ENCODE measurements at places on chromosomes 7 and 10. TPM values are rescaled to one million over a fixed set of nuclear protein-coding genes. Genes with fewer than 3 reads are reported as not detected.

GRCh38 chr10:124390471-124391187 is 28.1 kb downstream of the OAT start:
- H3K36me3 ChIP-seq = no peaks in the 10 kb centered on the region
- H3K27ac ChIP-seq = no peak overlapping the region
- H3K4me1 ChIP-seq = no peaks in the 10 kb centered on the region
- H3K27me3 ChIP-seq = no peaks in the 10 kb centered on the region
- H3K4me3 ChIP-seq = no peak overlapping the region

DNA sequence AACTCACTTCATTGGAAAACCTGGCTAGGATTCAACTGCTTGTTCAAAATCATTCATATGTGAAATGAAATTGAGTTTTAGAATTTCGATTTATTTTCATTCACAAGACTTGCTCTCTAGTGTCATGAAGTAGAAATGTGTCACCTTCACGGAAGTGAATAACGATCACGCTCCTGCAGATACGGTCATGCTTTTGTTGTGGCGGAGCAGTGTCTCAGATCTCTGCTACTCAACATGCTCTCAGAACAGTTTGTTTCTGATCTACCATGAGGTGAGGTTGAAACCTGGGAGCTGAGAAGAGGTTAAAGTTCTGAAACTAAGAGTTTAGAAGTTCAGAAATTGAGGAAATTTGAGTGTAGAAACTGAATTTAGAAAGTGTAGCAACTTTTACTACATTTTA is 13.8 kb upstream of the PITRM1 start:
- H3K27ac ChIP-seq = no peak overlapping the region
- no peaks in the 10 kb centered on the region for H3K4me1 ChIP-seq
- H3K27me3 ChIP-seq = peaks cover 2% of the 10 kb centered on the region
- no peak overlapping the region for H3K4me3 ChIP-seq

CUZD1 gene
- not detected for total RNA-seq

- no peaks in the 10 kb centered on the region for H3K4me1 ChIP-seq
- no peak overlapping the region for H3K4me3 ChIP-seq
- H3K27ac ChIP-seq = no peak overlapping the region
These were observed 66.7 kb downstream of the SORCS3 start for GRCh38 chr10:104707602-104708459.

- no peak overlapping the region for H3K4me3 ChIP-seq
- peak overlapping the region; percentile 87 for H3K27ac ChIP-seq
- no peak for DNase-seq
- H3K4me1 ChIP-seq = peaks cover 26% of the 10 kb centered on the region
- peaks cover 18% of the 10 kb centered on the region for H3K36me3 ChIP-seq
These were observed 39.8 kb downstream of the CDC123 start for GRCh38 chr10:12235796-12236195.

DNA sequence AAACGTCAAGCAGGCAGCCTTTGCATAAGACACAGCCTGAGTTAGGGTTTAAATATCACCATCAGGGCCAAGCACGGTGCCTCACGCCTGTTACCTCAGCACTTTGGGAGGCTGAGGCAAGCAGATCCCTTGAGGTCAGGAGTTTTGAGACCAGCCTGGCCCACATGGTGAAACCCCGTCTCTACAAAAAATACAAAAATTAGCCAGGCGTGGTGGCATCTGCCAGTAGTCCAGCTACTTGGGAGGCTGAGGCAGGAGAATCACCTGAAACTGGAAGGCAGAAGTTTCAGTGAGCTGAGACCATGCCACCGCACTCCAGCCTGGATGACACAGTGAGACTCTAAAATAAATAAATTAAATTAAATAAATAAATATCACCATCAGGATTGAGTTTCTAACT is 33.0 kb downstream of the SRPK2 start:
- H3K4me3 ChIP-seq = no peak overlapping the region
- H3K4me1 ChIP-seq = peaks cover 42% of the 10 kb centered on the region
- no peaks in the 10 kb centered on the region for H3K27me3 ChIP-seq
- H3K36me3 ChIP-seq = peaks cover 3% of the 10 kb centered on the region
- no peak overlapping the region for H3K27ac ChIP-seq

SPOCK2 gene
- total RNA-seq = 0.32 TPM

NPTX2 gene
- 1.4 TPM for total RNA-seq

- no peaks in the 10 kb centered on the region for H3K36me3 ChIP-seq
- no peak overlapping the region for H3K27ac ChIP-seq
- H3K4me3 ChIP-seq = no peak overlapping the region
- no peak for DNase-seq
- H3K27me3 ChIP-seq = no peaks in the 10 kb centered on the region
These were observed 23.4 kb downstream of the MGAM2 start for GRCh38 chr7:142134909-142135308.

CALHM3 gene
- not detected for total RNA-seq

GRCh38 chr10:96082153-96082552 is 38.8 kb downstream of the CCNJ start:
- H3K27me3 ChIP-seq = peaks cover 14% of the 10 kb centered on the region
- DNase-seq = no peak
- no peak overlapping the region for H3K4me3 ChIP-seq
- no peak overlapping the region for H3K27ac ChIP-seq

JCAD gene
- 19.4 TPM for total RNA-seq

DNA sequence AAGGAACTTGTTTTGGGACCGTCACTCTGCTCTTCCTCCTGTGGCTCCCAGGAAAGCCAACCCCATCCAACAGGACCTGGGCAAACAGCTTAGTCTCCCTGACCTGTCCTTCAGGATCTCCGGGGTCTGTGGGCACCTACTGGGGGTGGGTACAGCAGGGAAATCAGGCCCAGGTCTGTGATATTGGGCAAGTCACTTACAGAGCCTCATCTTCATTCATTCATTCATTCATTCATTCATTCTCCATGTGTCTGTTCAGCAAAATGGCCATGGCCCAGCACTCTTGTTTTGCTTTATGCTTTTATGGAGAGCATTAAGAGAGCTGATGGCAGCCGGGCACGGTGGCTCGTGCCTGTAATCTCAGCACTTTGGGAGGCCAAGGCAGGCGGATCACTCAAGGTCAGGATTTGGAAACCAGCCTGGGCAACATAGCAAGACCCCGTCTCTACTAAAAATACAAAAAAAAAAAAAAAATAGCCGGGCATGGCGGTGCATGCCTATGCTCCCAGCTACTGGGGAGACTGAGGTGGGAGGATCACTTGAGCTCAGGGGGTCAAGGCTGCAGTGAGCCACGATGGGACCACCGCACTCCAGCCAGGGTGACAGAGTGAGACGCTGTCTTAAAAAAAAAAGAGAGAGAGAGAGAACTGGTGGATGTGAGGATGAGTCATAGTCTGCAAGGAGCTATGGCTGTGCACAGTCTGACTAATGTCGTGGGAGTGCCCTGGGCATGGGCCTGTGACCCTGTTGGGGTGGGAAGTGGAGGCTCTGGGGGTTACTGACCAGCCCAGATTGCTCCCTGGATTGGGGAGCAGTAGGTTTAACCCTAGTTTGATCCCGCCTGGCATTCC is 54.3 kb downstream of the CLIP2 start:
- no peak overlapping the region for H3K4me3 ChIP-seq
- H3K36me3 ChIP-seq = peaks cover 5% of the 10 kb centered on the region
- H3K4me1 ChIP-seq = peaks cover 18% of the 10 kb centered on the region
- no peak for DNase-seq
- peak overlapping the region; percentile 89 for H3K27ac ChIP-seq

- no peaks in the 10 kb centered on the region for H3K4me1 ChIP-seq
- no peak for DNase-seq
- H3K27ac ChIP-seq = no peak overlapping the region
- H3K4me3 ChIP-seq = no peak overlapping the region
These were observed 31.6 kb downstream of the SH2D4B start for GRCh38 chr10:80569131-80569895.

AOC1 gene
- not detected for total RNA-seq

DNA sequence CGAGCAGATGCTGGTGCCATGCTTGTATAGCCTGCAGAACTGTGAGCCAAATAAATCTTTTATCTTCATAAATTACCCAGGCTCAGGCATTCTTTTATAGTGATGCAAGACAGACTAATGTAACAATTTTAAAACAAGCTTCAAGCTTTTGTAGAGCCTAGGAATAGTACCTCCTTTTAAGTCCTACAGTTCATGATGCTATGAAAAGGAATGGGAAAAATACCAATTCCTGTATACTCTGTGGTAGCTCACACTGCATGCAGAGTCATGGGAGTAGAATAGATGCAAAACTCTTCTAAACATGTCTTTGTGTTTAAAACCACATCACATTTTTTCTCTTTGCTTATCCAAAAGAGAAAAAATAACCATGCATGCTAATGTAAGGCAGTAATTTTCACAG is 66.6 kb upstream of the WNT16 start:
- no peaks in the 10 kb centered on the region for H3K36me3 ChIP-seq
- H3K4me3 ChIP-seq = no peak overlapping the region
- no peaks in the 10 kb centered on the region for H3K27me3 ChIP-seq
- no peak for DNase-seq
- H3K4me1 ChIP-seq = no peaks in the 10 kb centered on the region

DNA sequence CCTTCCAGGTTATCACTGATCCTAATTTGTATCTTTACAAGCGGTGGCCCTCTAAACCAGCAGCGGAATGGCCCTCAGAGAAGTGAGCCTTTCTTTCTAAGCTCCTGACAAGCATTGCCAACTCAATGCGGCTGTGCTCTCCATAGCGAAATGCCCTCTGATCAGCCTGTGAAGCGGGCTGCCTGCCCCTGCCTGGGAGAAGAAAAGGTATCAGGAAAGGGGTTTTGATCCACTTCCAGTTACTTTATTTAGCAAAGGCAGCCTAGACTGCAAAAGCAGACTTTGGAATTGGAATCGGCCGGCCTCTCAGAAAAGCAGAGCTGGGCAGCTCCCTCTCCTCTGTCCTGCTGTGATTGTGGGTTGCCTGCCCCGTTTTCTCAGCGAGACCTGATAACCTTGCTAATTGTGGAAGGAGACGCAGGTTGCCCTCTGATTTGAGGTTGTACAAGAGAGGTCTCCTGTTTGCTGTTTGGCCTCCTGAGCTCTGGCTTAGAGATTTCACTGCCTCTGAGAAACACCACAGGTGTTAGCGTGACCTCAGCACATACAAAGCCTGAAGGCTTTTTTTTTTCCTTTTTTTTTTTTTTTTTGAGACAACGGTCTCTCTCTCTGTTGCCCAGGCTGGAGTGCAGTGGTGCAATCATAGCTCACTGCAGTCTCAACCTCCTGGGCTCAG is 53.9 kb upstream of the SH2B2 start:
- no peaks in the 10 kb centered on the region for H3K27me3 ChIP-seq
- DNase-seq = no peak
- H3K4me3 ChIP-seq = no peak overlapping the region
- H3K27ac ChIP-seq = no peak overlapping the region
- H3K36me3 ChIP-seq = peaks cover 10% of the 10 kb centered on the region
- peaks cover 10% of the 10 kb centered on the region for H3K4me1 ChIP-seq

SFRP5 gene
- 0.80 TPM for total RNA-seq

DNA sequence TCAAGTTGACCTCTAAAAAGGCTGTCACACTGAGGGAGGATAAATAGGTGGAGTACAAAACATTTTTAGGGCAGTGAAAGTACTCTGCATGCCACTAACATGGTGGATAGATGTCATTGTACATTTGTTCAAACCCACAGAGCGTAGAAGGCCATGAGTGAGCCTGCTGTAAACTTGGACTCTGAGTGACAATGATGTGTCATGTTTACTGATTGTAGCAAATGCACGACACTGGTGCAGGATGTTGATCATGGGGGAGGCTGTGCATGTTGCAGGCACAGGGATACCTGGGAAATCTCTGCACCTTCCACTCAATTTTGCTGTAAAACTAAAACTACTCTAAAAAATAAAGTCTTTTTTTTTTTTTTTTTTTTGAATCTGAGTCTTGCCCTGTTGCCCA is 52.5 kb upstream of the GRID1 start:
- peaks cover 13% of the 10 kb centered on the region for H3K4me1 ChIP-seq
- peaks cover 2% of the 10 kb centered on the region for H3K27me3 ChIP-seq
- no peak overlapping the region for H3K4me3 ChIP-seq
- no peak for DNase-seq
- H3K36me3 ChIP-seq = no peaks in the 10 kb centered on the region

DNA sequence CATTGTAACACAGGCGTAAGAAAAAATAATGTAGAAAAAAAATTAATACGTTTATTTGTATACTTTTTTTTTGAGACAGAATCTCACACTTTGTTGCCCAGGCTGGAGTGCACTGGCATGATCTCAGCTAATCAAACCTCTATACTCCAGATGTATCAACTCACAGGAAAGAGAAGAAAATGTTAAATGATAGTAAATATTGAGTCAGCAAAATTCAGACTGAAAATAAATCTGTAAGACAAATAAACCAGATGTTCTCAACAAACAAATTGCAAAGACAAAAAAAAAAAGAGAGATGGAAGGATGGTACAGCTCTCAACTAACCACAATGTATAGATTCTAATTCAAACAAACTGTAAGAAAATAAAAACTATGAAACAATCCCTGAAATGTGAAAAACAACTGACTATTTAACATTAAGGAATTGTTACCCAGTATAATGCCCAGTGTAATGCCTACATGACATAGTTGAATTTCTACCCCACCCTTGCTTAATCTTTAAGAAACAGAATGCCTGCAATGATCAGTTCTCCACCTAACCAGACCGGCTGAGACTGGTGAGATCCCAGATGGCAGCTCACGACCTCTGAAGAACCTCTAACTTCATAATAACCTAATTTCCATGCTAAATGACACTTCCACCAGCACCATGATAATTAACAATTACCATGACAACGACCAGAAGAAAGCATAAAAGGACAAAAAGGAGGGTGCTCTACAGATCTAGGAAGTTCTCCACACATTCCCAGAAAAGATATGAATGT is 272.0 kb upstream of the GNAI1 start:
- peaks cover 9% of the 10 kb centered on the region for H3K27me3 ChIP-seq
- no peaks in the 10 kb centered on the region for H3K36me3 ChIP-seq

GRCh38 chr10:31578181-31578852 is 259.3 kb downstream of the ZEB1 start:
- no peak overlapping the region for H3K4me3 ChIP-seq
- no peak for DNase-seq
- H3K27ac ChIP-seq = no peak overlapping the region
- H3K36me3 ChIP-seq = no peaks in the 10 kb centered on the region
- no peaks in the 10 kb centered on the region for H3K27me3 ChIP-seq

DNA sequence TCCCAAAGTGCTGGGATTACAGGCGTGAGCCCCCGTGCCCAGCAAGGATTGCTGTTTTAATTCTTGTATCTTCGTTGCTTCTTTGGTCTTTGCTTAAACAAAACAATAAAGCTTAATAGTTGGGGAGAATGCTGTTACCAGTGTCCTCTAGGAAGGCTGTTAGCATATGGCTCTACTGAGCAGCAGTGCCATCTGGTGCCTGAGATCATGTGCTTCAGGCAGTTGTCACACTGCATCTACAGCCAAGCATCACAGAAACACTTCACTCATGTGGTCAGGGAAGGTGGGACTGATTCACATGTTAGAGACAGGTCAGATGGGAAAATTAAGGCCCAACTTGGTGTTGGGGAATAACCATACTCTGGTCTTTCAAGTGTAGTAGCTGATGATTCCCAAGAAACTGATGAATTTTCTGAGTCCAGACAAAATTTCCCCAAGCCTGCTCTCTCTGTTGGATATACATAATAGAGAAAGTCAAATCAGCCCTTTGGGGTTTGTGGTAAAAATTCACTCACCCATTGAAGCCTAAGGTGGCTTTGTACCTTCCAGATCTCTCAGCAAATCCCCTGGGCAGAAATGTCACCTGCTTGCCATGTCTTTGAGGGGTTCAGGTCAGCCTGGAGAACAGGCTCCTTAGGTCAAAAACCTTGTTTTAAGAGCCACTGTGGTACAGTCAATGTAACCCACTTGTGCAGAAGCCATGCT is 28.4 kb downstream of the UBE2D4 start:
- H3K36me3 ChIP-seq = peaks cover 23% of the 10 kb centered on the region
- no peak for DNase-seq
- H3K4me3 ChIP-seq = no peak overlapping the region
- no peaks in the 10 kb centered on the region for H3K4me1 ChIP-seq

GRCh38 chr10:52900593-52900992 is 128.0 kb upstream of the MBL2 start:
- H3K27ac ChIP-seq = no peak overlapping the region
- peaks cover 1% of the 10 kb centered on the region for H3K4me1 ChIP-seq
- no peak overlapping the region for H3K4me3 ChIP-seq
- DNase-seq = no peak
- peaks cover 26% of the 10 kb centered on the region for H3K27me3 ChIP-seq

ACTR3C gene
- total RNA-seq = not detected

KLF14 gene
- not detected for total RNA-seq

All from chondrocyte (in vitro differentiated cells).